ENCODE measurements at places on chromosomes 3 and 15.

DNA sequence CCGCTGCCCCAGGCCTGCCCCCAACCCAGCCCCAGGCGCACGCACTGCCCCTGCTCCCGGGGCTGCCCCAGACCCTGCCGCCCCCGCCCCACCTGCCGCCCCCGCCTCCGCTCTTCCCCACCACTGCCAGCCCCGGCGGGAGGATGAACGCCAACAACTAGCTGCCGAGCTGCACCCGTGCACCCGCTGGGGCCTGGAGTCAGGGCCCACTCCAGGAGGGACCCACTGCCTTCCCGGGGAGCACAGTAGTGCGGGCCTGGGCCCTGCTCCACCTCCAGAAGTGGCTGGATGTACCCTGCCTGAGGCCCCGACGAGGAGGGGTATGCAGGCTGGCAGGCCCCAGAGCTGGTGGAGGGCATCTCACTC lies 10.9 kb downstream of the ZBTB47 start:
- DNase-seq: no peak

- no peak for DNase-seq
Observed at GRCh38 chr3:122558605-122559004, 5.5 kb downstream of the PARP9 start.

DNA sequence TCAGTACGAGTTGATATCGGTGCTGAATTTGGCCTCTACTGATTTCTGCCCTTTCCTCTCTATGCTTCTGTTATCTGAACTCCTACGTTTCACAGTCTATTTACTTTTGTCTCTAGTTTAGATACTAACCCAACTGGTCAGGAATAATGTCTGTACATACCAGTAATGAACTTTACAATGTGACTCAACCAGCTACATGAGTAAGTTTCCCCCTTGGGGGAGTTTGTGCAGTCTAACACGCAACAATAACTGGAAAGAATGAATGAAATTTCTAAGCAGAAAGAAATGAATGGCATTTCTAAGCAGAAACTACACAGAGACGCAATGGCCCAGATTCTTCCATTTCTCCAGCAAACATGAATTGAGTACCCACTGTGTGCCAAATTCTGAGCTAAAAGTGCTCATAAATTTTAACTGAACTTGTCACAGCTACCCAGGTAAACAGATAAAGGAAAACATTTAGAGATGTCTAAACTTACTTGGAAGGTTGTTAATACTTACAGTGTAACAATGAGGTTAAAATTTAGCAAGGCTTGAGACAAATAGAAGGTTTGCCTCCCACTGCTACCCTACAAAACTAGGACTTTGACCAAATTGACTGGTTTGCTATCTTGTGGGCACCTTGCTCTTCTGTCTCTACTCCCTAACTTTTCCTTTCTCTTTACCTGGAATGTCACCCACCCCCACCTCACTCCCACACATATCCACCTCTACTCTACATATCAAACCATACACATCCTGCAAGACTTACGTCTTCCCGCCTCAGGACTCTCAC lies 11.6 kb downstream of the UPK1B start:
- DNase-seq: no peak

DNA sequence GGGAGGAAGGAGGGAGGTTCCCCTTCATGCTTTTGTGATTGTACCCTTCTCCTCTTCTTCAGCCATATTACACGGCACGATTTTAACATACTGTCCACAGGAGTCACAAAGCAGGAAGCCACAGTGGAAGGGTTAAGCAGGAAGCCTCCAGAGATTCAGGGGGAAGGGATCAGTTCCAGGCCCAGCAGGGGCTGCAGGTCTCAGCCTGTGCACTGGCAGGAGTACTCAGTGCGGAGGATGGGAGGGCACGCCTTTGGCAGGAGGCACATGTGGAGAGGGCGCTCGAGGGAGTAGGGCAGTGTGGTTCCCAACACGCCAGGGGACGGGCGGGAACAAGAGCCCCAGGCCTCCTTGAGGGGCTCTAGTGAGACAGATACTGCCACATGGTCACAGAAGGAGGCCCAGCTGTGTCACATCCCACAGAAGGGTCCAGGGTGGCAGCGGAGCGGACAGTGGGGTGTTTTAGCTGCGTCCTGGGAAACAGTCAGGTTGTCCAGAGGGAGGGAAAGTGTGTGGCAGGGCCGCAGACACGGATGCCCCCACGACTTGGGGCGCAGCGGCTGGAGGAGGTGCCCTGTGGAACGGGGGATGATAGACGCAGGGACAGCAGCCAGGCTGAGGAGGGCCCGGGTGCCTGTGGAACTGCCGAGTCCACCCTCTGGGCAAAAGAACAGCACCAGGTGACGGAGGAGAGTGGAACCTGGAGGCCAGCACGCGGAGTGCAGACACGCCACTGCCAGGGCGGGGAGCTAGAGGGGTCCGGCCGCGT lies 77.5 kb downstream of the CHSY1 start:
- DNase-seq: no peak

GRCh38 chr15:66496951-66497501 lies 536 bp downstream of the SNAPC5 start:
- DNase-seq: no peak

GRCh38 chr3:15433531-15433930 lies 6.1 kb downstream of the EAF1 start:
- no peak for DNase-seq

- no peak for DNase-seq
Observed at GRCh38 chr3:124258057-124258500, 266.2 kb upstream of the ROPN1 start.

GRCh38 chr15:89113296-89114024 lies 25.2 kb downstream of the ABHD2 start:
- DNase-seq: no peak

GRCh38 chr3:193899001-193899400 lies 236.9 kb upstream of the HES1 start:
- no peak for DNase-seq

GRCh38 chr3:157493627-157494550 lies 9.3 kb downstream of the VEPH1 start:
- DNase-seq: no peak

DNA sequence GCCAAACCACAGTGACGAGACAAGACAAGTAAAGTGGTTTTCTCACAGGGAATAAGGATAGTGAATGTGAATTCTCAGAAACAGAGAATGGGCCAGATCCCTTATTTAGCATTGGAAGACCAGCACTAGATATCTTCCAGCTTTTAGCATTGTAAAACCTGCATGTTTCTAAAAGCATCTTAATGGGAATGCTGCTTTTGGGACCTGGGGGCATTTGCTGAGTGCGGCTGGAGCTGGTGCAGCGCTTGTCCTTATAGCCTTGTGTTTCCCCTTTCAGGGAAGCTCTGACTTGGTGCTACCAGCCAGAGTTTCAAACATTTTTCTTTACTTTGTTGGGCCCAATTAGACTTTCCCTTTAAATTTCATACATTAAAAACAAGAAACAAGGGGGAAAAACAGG lies 52.9 kb downstream of the CLSTN2 start:
- no peak for DNase-seq

DNA sequence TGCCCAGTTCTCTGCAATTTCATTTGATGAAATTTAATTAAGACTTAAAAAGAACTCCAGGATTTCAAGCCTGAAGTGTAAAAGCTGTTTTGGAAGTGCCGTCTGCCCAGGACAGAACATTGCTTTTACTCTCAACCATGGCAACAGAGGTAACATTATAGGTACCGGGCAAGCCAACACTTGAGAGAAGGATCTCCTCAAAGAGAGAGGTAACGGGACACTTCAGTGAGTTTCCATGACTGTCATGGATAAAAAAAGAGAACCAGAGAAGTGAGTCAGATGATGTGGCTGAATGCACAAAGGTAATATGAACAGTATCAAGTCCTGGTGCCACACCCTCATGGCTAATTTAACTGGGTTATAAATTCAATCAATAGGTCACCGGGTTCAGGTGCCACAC lies 130.2 kb upstream of the LMOD3 start:
- DNase-seq: no peak

GRCh38 chr3:18443665-18444594 lies 18.8 kb upstream of the SATB1 start:
- no peak for DNase-seq

DNA sequence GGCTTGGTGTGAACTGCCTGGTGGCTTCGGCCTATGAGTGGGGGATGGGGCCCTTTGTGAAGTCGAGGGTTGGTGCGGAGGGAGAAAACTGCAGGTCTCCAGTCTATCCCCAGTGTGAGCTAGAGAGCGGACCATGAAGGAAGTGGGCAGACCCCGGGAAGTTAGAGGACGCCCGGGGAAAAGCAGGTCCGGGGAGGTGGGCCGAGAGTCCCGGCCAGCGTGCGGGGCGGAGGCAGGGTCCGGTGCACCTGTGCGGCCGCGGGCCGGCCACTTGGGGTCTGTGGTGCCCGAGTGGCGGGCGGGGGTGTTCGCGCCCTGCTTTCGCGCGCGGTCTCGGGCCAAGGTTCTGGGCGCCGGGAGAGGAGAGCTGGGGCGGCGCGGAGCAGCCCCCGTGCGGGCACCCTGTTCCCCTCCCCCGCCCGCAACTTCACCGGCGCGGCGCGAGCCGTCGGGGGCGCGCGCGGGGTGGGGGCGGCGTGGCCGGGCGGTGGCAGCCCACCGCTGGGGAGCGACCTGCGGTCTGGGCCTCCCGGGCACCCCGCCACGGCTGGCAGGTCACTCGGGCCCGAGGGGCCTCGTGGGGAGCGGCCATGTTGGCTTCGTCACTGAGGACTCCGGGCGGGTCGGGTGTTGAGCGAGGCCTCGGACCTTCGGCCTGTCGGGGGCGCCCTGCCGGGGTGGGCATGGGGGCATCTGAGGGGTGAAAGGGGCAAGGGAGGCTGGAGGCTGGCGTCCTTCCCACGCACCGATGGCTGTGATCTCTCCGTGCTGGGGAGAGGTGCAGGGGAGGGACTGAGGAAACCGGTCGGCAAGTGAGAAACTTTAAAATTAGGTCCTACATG lies 4.8 kb downstream of the UBE2E1 start:
- DNase-seq: peak; percentile 10

DNA sequence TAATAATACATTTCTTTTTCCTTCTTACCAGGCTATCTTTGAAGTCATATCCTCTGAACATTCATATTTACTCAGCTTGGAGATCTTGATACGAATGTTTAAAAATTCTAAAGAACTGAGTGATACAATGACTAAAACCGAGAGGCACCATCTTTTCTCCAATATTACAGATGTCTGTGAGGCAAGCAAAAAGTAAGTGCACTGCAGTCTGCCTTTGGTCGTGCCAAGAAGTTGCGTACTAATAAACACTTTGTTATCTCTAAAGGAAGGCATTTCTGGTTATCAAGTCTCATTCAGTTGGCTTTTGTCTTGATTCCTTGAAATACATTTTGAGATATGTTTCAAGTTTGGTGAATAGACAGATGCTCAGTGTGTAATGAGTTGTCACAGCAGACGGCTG lies 31.6 kb downstream of the ARHGEF26 start:
- DNase-seq: no peak

DNA sequence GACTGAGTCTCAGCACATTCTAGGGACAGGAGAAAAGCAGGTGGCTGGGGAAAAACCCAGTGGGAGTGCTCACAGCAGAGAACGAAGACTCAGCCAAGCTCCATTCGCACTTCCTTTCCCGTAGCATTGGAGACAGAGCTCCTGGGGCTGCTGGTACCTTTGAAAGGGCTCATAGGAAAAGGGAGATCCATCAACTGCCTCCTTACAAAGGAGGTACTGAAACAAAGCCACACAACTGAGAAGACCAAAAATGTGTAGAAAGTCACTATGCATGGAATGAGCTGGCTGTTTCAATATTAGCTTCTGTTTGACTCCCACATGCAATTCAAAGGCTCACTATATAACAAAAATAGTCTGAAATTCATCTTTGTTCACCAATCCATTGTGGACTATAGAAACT lies 16.9 kb downstream of the STIMATE start:
- no peak for DNase-seq

DNA sequence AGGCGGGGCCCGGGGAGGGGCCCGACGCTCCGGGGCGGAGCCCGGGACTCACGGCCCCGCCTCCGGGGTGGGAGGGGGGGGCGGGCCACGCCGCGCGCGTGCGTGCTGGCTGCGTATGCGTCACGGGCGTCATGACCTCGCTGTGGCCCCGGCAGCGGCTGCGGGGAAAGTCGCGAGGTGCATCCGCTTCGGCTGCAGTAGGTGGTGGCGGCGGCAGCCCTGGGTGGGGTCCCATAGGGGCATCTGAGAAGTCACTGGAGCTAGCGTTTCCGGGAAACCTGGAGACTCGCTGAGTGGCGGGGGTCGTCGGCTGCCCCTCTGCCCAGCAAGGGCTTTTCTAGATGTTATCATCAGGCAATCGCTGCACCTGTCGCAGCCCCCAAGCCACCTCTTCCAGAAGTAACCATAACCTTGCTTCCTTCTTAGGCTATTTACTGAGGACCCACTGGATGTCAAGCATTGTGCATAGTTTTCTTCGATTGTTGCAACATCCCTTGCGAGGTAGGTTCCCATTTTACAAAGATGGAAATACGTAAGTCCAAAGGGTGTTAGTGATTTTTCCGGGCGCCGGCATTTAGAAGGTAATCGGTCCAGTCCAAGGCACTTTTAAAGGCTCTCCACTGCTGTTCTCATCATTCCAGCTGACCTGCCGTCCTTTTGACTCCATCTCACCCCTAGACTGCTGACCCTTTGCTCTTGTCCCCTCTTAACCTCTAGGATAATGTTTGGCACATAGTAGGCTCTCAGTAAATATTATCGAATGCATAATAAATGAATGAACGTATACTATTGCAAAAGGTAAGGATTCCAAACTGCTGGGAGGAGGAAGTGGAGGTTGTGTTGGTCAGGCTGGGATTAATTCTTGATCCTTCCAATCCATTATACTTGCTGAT lies at the start of gene GDPGP1:
TSS of gene GDPGP1 (plus strand) at position 114 of the 893 bp plus-strand sequence. CDS start 6,700 bp downstream, outside the sequence.
- DNase-seq: no peak

DNA sequence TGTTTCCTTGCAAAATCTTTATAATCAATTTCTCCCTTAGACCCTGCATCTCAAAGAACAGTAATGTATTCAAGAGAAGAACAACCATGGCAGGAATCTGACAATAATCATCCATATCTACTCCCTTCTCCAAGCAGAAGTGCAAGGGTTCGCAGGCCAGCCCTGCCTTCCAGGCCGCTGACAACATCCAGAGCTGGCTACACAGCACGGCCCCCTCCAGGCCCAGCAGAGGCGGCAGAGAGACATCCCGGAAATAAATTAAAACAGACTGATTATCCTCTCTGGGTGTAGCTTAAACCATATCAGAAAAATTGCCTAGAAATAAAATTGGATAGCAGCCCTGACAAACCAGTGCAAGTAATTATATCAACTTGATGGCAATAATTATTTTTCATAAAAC lies 223.3 kb downstream of the FAM43A start:
- DNase-seq: no peak

GRCh38 chr3:105429034-105429762 lies 62.5 kb downstream of the ALCAM start:
- no peak for DNase-seq

GRCh38 chr3:192079098-192079497 lies 618.1 kb downstream of the PYDC2 start:
- no peak for DNase-seq

- DNase-seq: no peak
Observed at GRCh38 chr3:52357151-52358080, 41.3 kb downstream of the DNAH1 start.

- no peak for DNase-seq
Observed at GRCh38 chr3:32405711-32406323, 14.2 kb downstream of the CMTM7 start.
